T-helper 1 cell (primary cell): ENCODE measurements at places on chromosomes 2 and 18.

DNA sequence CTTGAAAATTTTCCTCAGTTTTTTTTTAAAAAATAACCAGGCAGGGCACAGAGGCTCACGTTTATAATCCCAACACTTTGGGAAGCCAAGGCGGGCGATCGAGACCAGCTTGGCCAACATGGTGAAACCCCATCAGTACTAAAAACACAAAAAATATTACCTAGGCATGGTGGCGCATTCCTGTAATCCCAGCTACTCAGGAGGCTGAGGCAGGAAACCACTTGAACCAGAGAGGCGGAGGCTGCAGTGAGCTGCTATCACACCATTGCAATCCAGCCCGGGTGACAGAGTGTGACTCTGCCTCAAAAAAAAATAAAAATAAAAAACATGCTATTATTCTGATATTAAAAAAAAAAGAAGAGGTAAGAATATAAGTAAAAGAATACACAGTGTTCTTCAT, 191.0 kb downstream of the ZEB2 start:
- DNase-seq: no peak

- no peak for DNase-seq
Measured at GRCh38 chr2:239538357-239539052, 137.7 kb upstream of the HDAC4 start.

- no peak for DNase-seq
Measured at GRCh38 chr2:3728104-3729054, 25.0 kb downstream of the DCDC2C start.

DNA sequence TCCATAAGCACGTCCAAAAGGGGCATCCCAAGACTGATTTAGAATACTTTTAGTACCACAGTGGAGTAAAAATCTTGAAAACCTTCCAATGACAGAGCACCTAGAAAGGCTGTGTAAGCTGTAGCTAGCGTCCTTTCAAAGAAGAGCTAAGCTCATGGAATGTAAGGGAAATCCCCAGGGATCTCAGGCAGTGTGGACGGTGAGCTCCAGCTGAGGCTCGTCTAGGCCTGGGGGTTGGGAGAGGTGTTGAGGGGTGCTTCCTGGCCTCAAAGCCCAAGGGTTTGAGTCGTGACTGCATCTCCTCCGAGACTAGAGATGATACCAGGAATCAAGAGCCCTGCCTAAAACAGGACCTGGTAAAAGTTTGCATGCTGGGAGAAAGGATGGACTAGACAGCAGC, 7.6 kb downstream of the CTIF start:
- DNase-seq: no peak

DNA sequence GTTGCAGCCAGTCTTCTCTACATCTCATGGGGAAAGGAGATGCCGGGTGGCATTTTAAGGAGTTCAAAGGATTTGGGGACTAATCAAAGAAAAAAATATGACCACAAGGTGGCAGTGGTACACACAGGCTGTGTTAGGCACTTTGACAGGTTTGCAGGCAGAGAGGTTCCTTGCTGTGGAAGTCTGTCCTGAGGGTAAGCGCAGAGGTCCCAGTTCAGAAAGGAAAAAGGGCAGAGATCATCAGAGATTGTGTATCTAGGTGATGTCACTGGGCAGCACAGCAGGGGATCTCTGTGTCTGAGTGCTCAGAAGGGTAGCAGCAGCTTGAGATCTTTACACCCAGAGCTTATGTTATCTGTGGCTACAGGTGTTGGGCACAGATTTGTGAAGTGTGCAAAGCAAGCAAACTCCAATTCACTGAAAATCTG, 231.4 kb downstream of the LRRTM1 start:
- DNase-seq: no peak
